Epithelial cell of umbilical artery (primary cell): ENCODE measurements at places on chromosomes 7 and 10. TPM values are rescaled to one million over a fixed set of nuclear protein-coding genes. Genes with fewer than 3 reads are reported as not detected.

CYP2C19 gene
- not detected in 2 replicates for total RNA-seq

CALN1 gene
- total RNA-seq = not detected in 2 replicates

PLXDC2 gene
- total RNA-seq = under 0.01 and 0.15 TPM in 2 replicates

ERVW-1 gene
- not detected in 2 replicates for total RNA-seq

CH25H gene
- total RNA-seq = not detected in 2 replicates

UCMA gene
- total RNA-seq = not detected in 2 replicates

INA gene
- total RNA-seq = under 0.01 and 0.15 TPM in 2 replicates

PGAM1 gene
- 376 and 402 TPM in 2 replicates for total RNA-seq
